ENCODE measurements at places on chromosomes 13 and 19.

- DNase-seq: no peak
Observed at GRCh38 chr13:37576601-37577000, 22.0 kb downstream of the POSTN start.

DNA sequence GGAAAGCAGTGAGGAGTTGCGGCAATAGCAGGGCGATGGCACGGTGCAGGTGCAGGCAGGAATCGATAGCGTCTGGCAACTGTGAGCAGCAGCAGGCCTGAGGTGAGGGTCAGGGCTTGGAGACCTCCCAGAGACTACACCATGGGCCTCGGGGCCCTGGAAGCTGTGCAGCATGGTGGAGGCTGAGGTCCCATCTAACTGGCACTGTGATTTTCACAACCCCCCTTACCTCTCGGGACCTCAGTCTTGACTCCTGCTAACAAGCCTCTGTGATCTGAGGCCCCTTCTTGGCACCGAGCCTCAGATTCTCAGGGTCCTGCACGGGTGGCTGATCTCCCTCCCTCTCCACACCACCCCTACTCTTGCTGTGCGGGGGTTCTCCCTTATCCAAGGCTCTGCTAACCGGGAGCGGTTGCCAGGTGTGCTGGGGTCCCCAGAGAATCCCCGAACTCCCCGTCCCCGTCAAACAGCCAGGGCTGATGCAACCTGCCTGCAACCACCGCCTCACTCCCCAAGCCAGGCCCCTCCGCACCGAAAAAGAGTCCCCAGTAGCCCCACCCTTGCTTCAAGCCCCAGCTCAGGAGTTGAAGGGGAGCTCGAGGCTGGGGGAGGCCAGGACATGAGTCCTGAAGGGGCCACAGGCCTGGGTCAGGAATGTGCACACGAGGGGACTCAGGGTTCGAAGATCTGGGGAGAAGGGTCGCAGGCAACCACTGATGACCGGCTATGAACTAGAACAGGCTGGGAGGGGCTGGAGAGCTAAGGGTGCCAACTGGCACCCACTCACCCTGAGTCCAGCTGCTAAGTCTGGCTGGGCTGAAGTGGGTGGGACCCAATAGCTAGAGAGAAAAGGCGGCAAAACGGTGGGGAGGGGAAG, 4.8 kb upstream of the ATF5 start:
- DNase-seq: no peak

GRCh38 chr19:29118389-29118788, 94.6 kb downstream of the UQCRFS1 start:
- DNase-seq: no peak

GRCh38 chr13:67061750-67062149, 168.4 kb downstream of the PCDH9 start:
- DNase-seq: no peak

- DNase-seq: no peak
Observed at GRCh38 chr13:77338961-77339401, 12.1 kb upstream of the MYCBP2 start.

- no peak for DNase-seq
Observed at GRCh38 chr13:96817336-96817941, 176.8 kb downstream of the OXGR1 start.

DNA sequence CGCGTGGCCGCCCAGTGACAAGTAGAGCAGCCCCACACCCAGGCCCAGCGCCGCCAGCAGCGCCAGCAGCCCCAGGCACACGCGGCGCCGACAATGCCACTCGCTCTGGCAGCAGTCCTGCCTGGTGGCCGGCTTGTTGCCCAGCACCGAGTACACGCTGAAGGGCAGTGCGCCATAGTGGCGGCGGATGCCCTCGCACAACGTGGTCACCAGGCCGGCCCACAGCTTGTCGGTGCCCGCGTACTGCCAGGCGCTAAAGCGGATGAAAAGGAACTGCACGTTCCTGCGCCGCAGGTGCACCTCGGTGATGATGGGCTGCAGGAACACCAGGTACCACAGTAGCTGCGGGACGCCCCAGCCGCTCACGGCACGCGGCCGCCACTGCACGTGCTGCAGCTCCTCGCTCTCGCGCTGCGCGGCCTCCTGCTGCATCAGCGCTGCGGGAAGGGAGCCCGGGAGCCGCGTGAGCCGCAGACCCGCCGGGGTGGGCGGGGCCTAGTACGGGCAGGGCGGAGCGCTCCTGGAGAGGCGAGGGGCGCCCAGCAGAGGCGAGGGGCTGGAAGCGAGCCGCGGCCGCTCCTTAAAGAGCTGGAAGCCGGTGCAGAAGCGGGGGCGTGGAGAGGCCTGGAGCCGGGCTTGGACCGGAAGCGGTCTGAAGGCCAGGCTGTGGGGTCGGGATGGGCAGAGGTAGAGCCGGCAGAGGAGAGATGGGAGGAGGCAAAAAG, 7.3 kb downstream of the NKPD1 start:
- DNase-seq: no peak

GRCh38 chr13:95204231-95204765, 97.0 kb downstream of the ABCC4 start:
- no peak for DNase-seq

GRCh38 chr13:46179969-46180763, 1.8 kb downstream of the LCP1 start:
- DNase-seq: no peak

DNA sequence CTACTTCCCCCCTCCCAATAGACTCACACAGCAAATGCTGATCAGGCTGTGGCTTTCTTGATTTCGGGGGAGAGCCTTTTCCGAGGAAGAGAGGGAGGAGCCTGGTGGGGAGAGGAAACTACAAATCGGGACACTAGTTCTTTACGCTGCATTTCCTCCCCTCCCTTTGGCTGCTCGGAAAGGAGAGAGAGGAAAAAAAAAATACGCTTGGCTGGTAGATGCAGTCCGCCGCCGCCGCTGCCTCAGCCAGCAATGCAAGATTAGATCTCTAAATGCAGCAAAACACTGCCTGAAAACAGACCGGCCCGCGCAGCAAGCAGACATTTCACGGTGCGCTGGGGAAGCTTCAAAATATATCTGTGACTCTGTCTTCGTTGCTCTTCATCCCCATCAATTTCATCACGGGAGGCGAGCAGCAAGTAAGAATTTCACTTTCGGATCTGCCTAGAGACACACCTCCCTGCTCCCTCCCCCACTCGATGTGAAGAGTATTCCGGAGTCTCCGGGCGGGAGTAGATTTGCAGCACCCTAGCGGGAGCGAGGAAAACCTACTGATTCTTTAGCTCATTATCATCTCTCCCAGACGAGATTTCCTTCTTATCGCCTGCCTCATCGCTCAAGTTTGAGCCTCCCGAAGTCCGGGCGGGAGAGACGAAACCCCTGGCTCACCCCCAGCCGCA, at the start of gene PCDH17:
TSS of gene PCDH17 (plus strand) at position 149 of the 680 bp plus-strand sequence. CDS start 803 bp downstream, outside the sequence.
- DNase-seq: no peak

DNA sequence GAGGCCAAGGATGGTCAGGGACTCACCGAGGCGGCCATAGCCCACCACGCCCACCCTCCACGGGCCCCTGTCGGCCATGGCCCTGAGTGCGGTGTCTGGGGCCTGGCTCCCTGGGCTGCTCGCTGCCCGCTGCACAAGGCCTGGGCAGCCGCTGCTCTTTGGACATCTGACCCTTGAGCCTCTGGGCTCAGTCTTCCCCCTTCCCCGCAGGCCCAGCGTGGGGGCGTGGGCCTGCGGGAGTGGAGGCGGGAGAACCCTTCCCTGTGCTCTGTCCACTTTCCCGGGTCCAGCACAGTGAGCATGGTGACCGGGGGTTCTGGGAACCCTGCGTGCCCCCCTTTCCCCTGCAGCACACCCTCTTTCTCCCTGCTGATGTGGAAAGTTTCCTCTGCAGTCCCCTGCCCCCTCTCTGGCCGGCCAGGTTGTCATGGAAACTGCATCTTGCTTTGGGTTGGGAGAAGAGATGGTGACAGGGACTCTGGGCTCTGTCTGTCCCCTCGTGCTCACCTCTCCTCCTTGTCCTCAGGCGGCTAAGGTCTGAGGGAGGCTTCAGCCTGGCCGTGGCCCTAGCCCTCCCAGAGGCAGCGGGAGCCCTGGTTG, at the start of gene ASPDH:
TSS of gene ASPDH (minus strand) at position 168 of the 600 bp plus-strand sequence. CDS start at position 78, 90 bp downstream.
- DNase-seq: no peak

GRCh38 chr19:38862321-38863059, 12.7 kb upstream of the HNRNPL start:
- no peak for DNase-seq

GRCh38 chr13:105452895-105453294, 1082.6 kb downstream of the EFNB2 start:
- no peak for DNase-seq

GRCh38 chr13:49265822-49266221, 18.1 kb downstream of the CDADC1 start:
- no peak for DNase-seq

DNA sequence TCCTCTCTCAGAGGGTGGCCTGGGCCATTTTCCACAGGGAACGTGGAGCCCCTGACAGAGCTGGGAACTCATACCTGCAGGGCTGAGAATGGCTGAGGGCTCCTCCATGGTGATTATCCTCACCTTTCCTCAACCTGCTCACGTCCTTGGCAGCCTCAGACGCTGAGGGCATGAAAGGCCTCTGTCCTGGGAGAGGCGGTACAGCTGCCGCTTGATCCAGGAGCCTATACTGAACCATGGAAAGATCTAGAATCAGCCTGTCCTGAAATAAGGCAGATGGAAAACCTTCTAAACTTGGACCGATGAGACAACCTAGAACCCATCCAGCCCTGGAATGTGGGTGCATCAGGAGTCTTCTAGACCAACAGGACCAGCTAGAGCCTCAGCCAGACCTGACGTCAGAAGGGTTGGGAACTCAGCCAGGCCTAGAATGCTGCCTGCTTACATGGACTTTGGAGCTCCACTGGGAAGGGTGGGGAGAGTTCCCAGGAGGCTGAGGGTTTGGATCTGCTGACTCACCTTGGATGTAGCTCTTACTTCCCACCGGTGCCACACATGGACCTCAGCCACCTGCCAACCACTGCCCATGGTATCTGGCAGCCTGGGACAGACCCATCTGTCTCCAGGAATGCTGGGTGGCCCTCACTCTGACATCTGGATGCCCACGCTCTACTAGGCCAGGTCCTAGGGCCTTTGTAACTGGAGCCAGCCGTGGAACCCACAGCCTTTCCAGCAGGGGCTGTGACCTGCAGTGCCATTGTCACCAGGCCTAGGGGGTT, 7.5 kb downstream of the KCTD15 start:
- DNase-seq: no peak

- no peak for DNase-seq
Observed at GRCh38 chr13:29446016-29446415, 149.5 kb downstream of the SLC7A1 start.

DNA sequence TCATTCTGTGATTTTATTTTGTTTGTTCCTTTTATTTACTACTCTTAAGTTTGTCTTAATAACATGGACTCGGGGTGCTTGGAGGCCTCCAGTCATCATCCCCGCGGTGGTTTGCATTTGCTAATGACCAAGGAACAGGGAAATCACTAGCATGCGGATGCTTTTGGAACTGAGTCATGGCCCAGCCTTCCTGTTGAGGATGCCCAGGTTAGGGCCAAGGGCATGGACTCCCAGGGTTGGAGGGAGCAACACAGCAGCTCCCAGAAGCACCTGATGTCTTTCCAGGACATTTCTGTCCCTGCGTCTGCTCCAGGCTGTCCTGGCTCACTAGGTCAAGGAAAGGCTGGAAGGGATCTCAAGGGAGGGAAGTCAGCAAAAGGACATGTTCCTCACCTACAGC, 423.7 kb upstream of the TSHZ3 start:
- no peak for DNase-seq

GRCh38 chr13:110015253-110015652, 228.9 kb upstream of the IRS2 start:
- DNase-seq: peak; percentile 17

All from kidney glomerular epithelial cell (primary cell).